ENCODE measurements at places on chromosomes 5 and 9. TPM values are rescaled to one million over a fixed set of nuclear protein-coding genes. Genes with fewer than 3 reads are reported as not detected.

FYB1 gene
- 0.02 TPM for total RNA-seq

SARDH gene
- total RNA-seq: 0.07 TPM

THOC3 gene
- total RNA-seq: 40.5 TPM

SPINK4 gene
- total RNA-seq: not detected

S1PR3 gene
- total RNA-seq: 3.3 TPM

RPS23 gene
- total RNA-seq: 11,275 TPM

OLFM1 gene
- total RNA-seq: 37.9 TPM

RLN1 gene
- not detected for total RNA-seq

PCDHB15 gene
- total RNA-seq: 0.12 TPM

C9orf152 gene
- total RNA-seq: not detected

ORM2 gene
- total RNA-seq: not detected

MUSK gene
- total RNA-seq: not detected

ZNF883 gene
- not detected for total RNA-seq

DNA sequence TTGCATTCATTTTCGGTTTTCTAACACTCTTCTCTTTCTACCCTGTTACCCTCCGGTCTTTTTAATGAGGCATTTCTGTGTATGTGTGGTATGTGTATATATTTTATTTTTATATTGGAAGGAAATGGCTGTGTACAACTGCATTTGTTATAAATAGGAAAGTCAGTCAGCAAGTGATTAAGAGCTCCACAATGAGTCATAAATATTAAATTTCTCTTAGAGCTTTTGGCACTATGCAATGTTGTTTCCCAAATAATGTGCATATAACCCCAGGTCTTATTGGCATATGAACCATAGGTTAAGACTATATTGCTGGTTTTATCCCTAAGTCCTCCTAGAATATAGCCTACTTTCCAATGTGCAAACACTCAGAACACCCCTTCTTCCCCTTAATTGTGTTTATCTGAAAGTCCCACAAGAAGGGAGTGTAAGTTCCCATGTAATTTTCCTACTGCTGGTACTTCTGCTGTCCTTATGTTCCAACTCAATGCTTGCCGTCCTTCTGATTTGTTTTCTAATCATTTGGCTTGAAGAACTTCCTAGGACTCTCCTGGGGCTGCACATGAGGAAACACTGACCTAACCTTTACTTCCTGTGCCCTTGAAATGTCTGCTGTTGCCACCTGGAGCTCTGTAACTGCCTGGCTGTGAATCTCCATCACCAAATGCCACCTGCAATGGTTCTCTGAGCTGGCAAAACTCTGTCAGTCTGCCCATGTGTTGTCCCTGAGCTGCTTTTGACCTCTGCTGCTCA is 65.5 kb upstream of the PCSK5 start:
- DNase-seq: no peak

DNA sequence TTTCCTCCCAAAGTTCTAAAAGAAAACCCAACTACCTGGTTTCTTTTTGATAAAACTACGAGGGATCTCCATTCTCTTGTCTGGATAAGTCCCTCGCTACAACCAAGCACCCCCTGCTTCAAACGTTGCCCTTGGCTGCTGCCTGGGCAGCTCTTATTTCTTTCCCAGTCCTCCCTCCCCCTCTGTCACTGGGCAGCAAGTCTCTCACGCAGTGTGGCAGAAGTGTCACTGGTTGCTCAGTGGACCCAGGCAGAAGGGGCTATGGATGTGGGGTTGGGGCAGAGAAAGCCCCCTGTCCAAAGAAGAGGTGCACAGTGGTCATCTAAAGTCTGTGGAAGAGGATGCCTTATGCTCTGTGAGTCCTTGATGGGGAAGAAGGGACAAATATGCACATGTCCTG is 7.2 kb upstream of the SMIM32 start:
- DNase-seq: no peak

GRCh38 chr9:16721972-16722371 is 148.5 kb downstream of the BNC2 start:
- peak; percentile 74 for DNase-seq

DNA sequence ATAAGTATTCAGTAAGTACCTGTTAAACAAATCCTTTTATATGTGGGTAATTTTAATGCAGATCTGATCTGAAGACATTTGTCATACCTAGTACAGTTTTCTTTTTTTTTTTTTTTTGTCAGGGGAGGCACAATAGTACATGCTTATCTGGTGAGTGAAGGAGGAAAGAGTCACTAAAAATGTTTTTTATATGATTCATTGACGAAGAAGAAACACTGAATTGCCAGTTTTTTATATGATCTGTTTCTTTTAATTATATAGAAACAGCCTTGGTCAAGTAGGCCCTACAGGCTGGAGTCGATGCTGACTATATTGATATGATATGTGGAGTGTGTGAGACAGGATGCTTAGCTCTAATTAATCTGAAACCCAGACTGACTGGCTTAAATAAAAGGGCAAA is 315.2 kb downstream of the PSAT1 start:
- no peak for DNase-seq

DNA sequence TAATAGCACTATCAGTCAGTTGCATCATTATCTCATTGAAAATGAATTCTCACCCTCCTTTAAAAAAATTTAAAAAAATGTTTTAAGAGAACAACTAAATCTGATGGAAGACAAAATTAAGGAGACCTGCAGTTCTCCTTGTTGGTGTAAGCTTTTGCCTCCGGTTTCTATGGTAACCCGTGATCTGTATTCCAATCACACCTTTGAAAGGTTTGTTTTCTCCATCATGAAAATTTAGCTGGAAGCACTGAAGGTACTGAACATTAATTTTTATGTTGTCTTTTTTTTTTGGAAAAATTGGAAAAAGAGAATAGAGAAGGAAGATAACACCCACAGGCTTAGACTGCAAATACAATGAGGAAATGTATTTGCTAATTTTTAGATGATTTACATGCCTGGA is 2.5 kb upstream of the BASP1 start:
- no peak for DNase-seq

- DNase-seq: no peak
These were observed 47.8 kb upstream of the PSD2 start for GRCh38 chr5:139747583-139748504.

- no peak for DNase-seq
These were observed 687.0 kb upstream of the FTMT start for GRCh38 chr5:121164632-121165031.

DNA sequence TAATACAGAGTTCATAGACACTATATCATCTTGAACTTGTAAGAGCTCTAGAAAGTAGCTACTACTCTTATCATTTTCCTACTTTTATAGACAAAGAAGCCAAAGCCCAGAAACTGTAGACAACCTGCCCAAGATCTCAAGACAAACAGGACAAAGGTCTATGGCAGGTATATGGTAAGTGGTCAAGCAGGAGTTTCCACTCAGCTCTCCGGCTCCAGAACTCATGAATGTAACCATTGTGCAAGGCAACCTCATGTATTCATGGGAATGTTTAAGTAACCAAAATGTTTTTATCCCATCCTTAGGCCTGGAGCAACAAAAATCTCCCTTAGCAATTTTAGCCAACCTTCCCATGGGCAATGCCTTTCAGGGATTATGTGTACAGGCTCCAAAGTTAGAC is 163.4 kb upstream of the PUM3 start:
- no peak for DNase-seq

GRCh38 chr9:122145592-122145863 is 14.1 kb downstream of the NDUFA8 start:
- DNase-seq: no peak

DNA sequence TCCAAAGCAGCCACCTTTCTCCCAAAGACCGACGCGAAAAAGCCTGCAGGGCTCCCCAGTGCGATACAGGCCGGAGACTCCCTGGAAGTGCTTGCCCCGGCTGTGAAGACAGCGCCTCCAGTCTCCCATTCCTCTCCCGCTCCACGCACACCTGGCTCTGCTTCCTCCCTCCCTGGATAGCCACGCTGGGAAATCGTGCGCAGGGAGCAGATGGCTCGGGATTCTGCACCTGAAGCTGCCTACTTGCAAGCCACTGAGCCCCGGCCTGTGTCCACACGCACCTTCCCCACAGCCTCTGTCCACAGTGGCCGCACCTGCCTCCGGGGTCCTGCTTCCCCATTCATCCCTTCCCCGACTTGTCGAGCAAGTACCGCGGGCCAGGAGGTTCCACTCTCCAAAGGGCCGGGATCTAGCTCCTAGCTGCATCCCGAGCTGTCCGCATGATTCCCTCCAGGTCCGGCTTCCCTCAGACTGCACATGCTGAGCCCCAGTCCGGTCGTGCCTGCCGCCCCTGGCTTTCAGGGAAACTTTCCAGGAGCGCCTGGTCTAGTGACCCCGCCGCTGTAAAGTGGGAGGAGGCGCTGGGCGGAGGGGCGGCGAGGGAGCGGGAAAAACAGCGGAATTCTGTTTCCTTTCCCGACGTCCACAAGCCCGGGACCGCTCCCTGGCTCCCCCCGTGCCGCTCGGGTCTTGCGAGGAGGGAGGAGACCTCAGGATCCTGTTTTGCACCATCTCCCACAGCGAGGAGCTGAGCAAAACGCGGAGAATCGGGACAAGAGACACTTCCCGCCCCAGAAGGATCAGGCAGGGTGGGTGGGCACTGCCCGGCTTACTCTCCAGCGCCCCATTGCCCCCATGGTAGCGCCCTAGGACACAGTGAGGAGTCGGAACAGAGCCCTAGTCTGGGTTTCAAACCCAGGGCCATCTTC is 2.0 kb downstream of the SEMA6A start:
- no peak for DNase-seq

- DNase-seq: no peak
These were observed 880 bp upstream of the UBAC1 start for GRCh38 chr9:135961811-135962695.

DNA sequence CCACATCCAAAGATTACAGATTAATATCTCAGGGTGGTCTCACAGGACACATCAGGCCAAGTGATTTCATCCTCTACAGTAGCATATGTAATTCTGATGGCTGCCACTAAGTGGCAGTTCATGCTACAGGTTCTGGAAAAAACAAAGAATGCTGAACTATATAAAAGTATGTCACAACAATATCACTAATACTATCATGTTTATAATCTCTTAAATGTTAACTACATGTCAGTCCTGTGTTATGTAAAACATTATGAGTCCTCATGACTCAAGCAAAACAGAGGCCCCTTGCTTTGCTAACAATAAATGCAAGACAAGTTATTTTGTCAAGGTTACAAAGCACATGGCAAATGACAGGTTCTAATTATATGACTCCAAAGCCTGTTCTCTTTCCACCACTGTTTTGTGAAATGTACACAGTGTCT is 233.2 kb downstream of the FBXL17 start:
- DNase-seq: peak; percentile 12

GRCh38 chr5:43191740-43192557 is at the start of gene NIM1K:
Gene NIM1K, plus strand, starts transcription at chr5:43192225. Its CDS starts 53,551 bp downstream, at chr5:43245776.
- no peak for DNase-seq

- DNase-seq: no peak
These were observed at the start of gene LCP2 for GRCh38 chr5:170297589-170298462. Gene LCP2, minus strand, starts transcription at chr5:170297777. Its CDS starts 166 bp downstream, at chr5:170297611.

GRCh38 chr5:40271476-40271875 is 408.2 kb upstream of the PTGER4 start:
- DNase-seq: no peak

DNA sequence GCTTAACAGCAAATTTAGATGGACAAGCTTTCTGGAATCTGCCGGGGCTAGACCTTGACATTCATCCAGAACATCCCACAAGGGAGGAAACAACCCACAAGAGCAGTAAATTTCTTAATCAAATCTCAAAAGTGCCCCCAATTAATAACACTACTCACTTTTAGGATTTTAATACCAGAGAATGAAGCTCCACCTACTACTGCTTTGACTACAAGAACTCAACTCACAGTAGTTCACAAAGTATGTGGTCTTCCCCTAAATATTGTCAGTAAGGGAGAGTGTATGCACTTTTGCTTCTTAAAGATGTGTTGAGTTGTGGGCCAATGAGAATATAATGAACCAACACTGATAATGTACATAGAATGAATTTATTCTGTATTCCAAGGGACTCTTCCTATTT is 94.7 kb downstream of the EBF1 start:
- DNase-seq: no peak

DNA sequence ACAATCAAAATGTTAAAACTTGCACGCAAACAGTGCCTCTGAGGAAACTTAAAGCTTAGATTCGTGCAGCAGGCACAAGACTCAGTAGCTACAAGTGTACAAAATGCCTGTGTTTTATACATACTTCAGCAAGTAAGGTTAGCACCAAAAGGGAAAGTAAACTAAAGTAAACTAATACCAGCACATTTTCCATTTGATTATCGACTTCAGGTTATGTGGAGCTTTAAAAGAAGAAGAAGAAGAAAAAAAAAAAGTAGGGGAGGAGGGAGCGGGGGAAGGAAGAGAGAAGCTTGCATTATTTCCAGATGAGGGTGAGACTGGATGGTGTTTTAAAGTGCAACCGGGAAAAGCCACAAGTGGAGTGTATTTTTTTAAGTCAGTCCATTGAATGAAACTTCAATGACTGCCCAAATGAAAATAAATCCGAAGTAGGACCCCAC is 596 bp upstream of the ADAMTS6 start:
- DNase-seq: no peak

DNA sequence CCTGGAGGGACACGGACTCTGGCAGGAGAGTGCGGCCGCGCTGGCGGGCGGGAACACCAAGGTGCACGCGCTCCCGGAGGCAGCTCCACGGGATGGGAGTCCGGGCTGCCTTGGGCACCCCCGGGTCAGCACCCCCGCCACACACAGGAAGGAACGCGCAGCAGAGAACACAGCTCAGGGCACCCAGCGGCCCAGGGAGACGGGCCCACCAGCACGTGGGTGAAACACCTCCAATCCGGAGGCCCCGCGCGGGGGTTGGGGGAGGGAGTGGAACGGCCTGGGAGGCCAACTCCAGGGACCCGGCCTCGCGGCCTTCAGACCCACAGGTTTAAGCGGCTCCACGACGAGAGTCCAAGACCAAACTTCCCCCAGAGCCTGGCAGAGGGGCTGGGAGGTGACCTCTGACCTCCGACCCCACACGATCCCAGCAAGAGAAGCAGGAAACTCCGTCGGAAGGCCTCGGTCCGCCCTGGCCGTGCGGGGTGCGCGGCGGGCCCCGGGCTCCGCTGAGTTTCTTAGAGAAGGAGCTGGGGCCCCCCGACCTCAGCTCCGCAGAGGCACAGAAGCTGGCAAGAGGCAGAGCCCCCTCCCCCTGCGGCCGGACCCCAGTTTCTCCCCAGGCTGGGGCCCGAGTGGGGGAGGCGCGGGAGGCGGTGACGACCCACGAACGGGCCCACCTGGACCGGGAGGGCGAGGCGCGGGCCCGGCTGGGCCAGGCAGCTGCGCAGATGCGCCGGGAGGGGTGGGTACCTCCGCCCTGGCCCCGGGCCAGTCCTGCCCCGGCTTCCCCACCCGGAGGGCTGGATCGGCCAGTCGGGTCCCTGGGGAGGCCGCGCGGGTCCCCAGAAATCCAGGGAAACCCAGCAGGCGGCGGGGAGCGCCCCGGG is 851 bp downstream of the NACC2 start:
- DNase-seq: peak; percentile 37

DNA sequence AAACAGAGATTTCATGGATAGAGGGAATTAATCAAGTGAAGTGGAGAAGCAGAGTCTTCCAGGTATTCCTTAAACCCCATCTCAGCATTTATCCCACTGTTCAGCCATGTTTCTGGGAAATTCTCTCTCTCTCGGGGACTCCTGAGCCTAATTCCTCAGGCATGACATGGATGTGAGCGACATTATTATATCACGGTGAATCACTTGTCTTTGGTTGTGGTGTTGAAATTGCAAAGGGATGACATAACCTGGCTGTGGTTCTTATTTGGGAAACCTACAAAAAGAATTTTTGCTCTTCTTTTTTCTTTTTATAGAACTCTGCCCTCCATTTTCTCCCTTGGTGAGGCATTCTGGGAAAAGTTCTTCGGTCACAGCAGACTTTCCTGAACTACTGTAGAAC is 457.9 kb upstream of the PTGER4 start:
- DNase-seq: no peak

Data from NCI-H460 (cell line).